A549 (cell line): ENCODE measurements at places on chromosomes 13 and 19.

- no peak for DNase-seq
These were observed 14.4 kb downstream of the COMP start for GRCh38 chr19:18776736-18777135.

DNA sequence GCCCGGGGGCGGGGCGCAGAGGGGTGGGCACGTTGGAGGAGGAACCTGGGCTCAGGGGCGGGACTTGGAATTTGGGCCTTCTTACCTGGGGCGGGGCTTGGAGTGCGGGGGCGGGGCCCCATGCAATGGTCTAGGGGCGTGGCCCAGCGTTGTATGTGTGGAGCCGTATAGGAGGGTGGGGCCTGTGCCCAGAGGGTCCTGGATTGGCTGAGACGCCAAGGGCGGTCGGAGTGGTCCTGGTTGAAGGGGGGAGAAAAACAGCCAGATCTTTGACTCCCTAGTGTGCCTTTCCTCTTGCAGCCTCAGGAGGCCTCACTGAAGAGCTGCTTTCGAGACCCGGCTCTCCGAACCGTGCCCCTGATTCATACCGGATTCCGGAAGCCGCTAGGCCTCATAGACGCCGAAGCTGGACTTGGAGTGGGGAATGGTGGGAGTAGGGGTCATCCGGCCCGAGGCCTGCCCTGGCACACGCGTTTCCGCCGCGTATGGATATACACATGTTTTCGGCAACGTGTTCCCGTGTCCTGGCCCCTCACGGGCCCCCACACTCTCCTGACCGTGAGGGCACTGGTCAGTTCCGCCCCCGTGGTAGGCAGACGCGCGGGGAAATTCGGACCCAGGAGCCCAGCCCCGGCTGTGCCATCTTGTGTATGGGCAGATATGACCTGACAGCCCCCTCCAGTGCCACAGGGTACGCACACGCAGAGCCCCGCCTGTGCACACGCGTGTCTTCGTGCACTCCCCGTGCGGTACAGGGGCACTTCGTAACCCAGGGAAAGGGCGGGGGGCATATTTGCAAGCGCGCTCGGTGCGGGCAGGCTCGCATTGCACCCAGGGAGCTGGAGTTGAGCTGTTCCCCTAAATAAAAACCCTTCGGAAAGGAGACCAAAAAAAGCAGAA is 661 bp upstream of the PRR12 start:
- DNase-seq, result peak; percentile 99

- peak; percentile 2 for DNase-seq
These were observed 656.6 kb downstream of the TBC1D4 start for GRCh38 chr13:74825152-74825937.

- DNase-seq, result no peak
These were observed 848.3 kb upstream of the PCDH9 start for GRCh38 chr13:68078469-68078868.

DNA sequence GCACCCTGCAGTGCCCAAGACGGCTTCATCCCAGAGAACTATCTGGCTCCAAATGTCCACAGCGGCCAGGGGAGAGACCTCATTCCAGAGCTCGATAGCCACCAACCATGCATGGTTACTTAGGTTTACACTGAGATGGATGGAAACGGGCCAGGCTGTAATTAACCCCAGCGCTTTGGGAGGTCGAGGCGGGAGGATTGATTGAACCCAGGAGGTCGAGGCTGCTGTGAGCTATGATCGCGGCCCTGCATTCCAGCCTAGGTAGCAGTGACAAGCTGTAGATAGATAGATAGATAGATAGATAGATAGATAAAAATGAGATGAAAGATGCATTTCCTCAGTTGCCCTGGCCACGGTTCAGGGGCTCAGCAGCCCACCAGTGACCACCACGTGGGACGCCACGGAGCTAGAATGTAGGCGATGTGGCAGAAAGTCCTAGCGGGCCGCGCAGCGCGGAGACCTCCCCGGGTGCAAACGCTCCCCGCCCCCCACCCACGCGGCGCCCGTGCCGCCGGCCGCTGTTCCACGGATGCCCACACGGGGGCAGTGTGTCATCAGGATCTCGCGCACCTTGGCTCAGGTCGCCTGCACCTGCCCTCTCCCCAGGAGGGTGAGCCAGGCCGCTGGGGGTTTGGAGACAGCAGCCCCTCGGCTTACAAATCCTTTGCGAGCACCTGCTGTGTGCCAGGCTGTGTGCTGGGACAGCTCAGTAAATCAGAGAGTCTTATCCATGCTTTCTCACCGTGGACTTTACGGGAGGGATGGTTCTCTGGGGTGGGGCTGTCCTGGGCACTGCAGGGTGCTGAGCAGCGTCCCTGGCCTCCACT is 13.5 kb upstream of the TLE5 start:
- no peak for DNase-seq

- DNase-seq, result no peak
These were observed 347.4 kb downstream of the LIG4 start for GRCh38 chr13:107867701-107868661.

GRCh38 chr13:113148940-113149503 is 9.4 kb upstream of the PROZ start:
- no peak for DNase-seq

GRCh38 chr19:27647423-27647822 is 1565.5 kb downstream of the UQCRFS1 start:
- no peak for DNase-seq

DNA sequence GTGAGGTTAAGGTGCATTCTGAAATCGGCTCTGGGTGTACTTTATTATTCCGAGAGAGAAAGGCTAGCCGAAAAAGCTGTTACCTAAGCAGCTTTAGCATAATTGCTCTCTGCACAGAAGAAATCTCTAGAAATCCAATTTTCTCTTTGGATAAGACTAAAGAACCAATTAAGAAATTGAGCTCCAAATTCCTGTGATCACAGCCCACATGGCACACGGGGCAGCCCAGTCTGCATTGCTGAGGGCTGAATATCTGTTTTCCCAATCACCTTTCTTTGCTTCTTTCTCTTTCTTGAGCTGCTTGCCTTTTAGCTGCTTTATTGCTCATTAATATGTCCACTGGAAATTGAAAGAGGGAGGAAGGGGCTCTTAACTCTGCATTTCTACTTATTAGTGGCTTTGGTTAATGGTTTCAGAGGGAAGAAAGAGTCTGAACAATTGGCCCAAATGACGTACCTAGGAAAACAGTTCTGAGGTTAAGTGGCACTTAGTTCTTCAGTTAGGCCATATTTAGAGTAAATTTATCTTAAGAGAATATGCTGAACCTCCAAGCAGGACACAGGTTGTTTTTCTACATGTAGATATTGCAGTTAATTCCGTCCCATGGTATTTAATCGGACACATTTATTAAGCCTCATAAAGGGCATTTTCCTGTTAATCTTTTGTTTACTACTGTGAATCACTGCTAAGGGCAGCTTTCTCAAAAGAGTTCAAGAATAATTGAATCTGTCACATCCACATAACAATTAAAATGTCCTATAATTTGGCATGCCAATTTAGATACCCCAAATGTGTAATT is 265.7 kb downstream of the ABCC4 start:
- no peak for DNase-seq

- no peak for DNase-seq
These were observed 352.0 kb upstream of the DACH1 start for GRCh38 chr13:72218966-72219365.

DNA sequence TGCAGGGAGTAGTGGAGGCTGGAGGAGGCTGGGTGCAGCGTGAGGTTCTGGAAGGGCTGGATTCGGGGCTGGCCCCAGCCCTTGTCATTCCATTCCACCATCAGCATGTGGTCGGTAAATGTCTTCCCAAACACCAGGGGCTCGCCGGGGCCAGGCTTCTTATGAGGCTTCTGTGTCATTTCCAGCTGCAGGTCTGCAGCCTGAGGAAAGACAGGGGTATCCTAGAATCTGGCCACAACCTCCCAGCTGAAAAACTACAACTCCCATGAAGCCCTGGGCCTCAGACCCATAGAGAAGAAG is 4.4 kb downstream of the BCAT2 start:
- DNase-seq, result no peak

DNA sequence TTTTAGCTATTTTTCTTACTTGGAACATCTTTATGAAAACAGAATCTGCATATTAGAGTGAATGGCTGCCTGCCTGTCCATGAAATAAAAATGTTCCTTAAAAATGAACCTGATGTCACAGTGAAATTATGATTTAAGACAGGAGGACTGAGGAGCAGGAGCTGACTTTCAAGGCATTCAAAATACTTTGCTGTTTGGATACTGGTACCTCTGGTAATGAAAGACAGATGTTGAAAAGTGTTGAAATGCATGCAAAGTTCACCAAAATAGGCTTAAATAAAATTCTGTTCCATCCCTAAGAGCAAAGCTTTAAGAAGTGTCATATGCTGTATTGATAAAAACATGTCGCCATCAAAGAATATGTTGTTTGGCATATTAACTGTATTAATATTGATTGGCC is 1.7 kb downstream of the ARHGEF7 start:
- DNase-seq, result no peak

- no peak for DNase-seq
These were observed 213.2 kb upstream of the SOX1 start for GRCh38 chr13:111853721-111854120.

GRCh38 chr13:98520674-98521449 is 56.0 kb downstream of the STK24 start:
- no peak for DNase-seq

DNA sequence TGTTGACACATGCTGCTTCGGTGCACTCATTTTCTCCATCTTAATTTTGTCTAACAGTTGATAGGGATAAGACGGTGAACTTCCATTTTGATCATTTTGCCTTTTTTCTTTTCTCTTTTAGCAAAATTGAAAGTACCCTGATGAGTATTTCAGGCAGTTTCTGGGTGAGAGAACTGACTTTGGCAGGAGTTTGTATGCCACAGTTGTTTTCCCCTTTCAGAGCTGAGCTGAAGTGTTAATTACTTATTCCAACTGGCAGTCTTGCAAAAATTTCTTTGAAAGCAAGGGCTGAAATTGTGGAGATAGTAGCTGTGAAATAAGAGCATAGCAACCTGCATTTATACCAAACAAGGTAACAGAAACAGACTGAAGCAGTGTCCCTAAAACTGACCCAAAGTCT is 180.2 kb downstream of the SLITRK5 start:
- DNase-seq, result no peak

GRCh38 chr19:40469011-40469410 is 2.2 kb downstream of the SPTBN4 start:
- no peak for DNase-seq

DNA sequence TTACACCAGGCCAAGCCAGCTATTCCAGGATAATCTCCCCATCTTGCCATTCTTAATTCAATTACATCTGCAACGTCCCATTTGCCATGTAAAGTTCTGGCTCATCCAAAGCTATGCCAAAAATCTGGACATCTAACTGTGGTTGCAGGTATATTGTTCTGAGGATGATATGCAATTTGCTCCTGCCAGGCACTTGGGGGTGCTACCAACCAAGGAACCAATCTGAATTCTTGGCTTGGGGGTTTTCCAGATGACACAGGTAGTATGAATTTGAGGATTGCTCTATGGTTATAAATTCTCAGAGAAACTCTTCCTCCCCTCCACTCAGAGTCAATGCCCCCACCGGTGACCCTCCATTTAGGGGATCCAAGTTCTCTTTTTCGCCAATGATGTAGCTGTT is 33.0 kb downstream of the CRYL1 start:
- DNase-seq, result peak; percentile 52

GRCh38 chr19:57755031-57755430 is 8.4 kb downstream of the ZNF776 start:
- no peak for DNase-seq
